ENCODE measurements at places on chromosomes 2 and 18.

- peak; percentile 64 for DNase-seq
Measured at GRCh38 chr2:69616755-69617154, 26.8 kb downstream of the AAK1 start.

DNA sequence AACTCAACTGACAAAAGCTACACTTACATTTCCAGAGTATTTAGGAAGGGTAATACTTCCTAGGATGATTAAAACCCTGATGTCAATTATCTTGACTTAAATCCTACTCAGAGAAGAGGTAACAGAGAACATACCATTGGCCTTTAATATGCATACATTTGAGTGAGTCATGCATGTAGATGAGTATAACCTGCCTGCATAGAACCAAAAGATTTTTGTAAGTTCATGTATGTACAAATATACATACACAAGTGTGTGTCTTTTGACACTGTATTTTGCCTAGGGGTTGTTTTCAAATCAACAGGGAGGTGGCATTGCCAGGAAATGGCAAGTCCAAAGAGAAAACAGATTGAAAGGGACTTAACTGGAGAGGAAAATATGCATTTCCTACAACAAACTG, 6.1 kb downstream of the BMP10 start:
- DNase-seq = no peak

DNA sequence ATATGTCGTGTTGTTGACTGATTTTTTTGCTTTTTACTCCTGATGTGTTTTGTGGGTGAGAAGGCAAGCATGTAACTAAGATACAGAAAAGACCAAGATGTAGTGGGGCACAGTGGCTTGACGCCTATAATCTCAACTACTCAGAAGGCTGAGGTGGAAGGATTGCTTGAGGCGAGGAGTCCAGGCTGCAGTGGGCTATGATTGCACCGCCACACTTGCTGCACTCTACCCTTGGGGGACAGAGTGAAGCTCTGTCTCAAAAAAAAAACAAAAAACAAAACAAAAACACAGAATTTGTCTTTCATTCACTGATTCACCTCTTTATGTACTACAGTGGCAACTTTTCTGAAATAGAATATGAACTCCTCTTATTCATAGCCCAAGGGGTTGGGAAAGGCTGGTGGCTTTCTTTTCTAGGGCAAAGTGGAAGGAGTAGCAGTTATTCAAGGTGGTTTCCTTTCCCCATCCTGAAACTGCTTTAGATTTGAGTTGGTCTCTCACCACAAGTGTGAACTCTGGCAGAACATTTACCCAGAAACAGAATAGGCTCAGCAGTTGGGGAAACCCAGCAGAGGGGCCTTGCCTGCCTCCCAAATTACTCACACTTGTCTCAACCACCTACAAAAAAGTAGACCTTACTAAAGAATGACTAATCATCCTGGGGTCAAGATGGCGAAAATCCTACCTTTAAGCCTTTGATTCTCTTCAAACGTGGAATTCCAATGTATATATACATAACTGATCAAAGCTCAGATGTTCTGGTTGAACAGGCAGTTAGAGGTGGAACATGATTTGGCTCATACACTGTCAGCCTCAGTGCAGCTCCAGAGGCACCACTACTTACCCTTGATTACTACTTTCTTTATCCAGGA, 6.5 kb downstream of the TANK start:
- DNase-seq = peak; percentile 97

DNA sequence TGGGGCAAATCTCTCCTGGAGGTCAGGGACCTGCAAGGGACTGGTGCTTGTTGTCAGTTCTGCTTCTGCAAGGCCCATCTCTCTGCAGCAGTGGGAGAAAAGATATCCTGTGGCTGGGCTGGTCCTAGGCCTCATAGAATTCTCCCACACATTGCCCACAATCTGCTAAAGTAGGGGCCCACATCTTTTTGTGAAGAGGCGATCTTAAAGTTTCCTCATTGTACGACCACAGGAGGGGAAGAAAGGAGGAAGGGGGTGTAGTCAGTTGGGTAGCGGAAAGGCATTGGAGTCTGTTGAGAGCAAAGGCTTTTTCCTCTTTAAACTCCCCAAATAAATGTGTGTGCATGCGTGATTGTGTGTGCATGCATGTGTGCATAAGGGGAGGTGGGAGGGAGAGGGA, 145.3 kb downstream of the SLC4A3 start:
- DNase-seq = no peak

DNA sequence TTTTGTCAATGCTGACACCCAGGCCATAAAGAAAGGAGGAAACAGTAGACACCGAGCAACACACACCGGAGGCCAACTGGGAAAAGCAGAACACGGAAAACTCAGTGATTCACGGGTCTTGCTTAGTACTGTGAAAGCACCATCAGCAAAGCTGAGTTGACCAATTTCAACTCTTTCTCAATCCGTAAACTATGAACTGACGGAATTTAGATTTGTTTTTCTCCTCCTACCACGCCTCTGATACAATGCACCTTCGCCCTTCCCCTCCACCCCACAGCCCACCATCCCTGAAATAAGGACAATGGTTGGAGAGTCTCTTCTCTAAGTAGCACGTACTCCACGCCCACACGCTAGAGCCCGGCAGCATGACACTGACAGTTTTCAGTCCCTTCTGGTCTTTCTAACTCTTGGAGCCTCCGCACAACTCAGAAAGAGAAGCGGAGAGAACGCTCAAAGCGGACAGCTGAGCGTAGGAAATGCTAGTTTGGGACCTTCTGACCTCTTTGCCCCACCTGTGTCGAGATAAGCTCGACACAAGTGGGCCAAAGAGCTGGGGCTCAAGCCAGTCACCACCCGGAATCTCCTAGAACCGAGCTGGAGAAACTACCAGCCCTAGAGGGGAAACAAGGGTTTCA, 669 bp downstream of the LNPK start:
- DNase-seq = peak; percentile 50

GRCh38 chr2:27203741-27204140, 8.1 kb upstream of the ATRAID start:
- DNase-seq = no peak

DNA sequence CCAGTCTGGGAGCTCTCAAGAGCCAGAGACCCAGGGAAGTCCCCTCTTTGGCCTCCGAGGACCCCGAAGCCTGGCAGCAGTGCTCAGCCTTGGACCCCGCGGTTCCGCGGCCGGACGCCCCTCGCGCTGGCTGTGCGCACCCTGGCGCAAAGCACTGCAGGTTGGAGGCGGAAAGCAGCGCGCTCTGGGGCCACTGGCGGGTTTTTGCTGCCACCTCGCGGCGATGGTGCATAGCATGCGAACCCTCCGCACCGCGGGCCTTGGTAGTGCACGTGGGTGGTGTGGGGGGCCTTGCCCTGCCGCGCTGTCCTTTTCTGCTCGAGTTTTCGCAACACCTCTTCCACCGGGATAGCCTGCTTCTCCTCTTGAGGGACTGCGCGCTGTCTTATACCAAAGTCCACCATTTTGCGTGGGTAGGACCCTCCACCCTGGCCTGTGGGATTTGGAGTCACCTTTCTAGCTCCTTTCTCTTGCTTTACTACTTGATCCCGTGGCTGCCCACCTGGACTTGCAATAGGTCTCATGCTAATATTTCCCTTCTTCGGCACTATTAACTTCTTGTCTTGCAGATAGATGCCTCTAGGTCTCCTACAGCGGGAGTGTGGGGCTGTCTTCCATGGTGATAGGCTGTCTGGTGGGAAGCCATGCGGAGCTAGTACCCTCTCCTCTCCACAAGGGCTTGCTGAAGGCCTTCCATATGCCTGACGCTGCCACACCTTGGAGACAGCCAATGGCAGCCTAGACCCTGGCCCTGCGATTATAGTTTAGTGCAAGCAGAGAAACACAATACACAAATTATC, 14.3 kb downstream of the SIX3 start:
- DNase-seq = peak; percentile 80

- no peak for DNase-seq
Measured at GRCh38 chr2:70068119-70068518, 19.2 kb upstream of the PCBP1 start.

DNA sequence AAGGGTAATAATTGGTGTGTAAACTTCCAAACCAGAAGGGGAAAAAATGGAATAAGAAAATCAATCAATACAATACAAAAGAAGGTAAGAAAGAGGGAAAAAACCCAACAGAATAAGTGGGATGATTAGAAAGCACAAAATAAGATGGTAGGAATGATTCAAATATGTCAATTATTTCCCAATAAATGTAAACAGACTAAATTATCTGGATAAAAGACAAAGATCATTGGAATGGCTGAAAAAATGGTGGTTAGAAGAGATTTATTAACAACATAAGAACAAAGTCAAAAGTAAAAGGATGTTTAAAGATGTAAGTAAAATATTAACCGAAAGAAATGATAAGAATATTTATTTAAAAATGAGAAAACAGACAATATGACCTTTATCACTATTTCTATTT, 103.5 kb upstream of the YWHAQ start:
- DNase-seq = no peak

DNA sequence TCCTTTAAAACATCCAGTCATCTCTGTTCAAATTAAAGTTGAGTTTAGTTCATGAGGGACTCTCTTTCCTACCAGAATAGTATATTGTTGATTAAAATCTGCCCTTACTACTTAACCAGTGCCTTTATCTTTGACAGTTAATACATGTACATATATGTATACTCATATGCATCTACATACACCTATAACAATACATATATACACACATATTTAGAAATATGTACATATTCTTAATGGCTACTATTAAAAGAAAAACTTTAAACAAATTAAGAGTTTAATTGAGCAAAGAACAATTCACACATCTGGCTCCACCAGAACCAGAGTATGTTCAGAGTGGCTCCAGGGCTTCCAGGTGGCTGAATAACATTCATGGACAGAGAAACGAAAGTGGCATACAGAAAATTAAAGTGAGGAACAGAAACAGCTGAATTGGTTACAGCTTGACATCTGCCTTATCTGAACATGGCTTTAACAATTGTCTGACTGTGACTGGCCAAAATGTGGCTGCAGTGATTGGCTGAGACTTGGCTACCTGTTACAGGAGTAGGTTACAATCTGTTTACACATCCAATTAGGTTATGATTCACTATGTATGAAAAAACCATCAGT, 38.8 kb downstream of the ZNF519 start:
- no peak for DNase-seq

DNA sequence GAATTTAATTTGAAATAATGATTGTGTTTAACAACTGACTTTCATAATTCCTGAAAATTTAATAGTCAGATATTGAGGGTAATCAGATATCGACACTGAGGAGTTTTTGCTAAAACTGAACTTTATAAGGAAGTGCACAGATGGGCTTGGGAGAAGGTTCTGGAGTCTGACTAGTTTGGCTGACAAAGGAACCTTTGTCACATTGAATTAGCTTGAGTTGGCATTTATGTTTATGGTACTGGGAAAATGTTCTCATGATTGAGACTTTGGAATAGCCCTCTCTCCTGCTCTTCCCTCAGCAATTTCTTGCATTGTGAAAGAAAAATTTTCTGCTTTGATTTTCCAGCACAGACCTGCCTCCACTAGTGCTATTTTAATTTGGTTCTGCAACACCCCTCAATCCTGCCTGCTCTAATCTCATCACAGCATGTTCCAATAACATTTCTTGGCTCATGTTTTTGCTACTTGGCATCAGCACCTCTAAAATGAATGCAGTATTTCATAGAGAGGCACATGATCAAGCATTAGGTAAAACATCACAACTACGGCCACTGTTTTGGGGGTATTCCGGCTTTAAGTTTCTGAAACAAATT, 133.9 kb upstream of the FSHR start:
- no peak for DNase-seq

DNA sequence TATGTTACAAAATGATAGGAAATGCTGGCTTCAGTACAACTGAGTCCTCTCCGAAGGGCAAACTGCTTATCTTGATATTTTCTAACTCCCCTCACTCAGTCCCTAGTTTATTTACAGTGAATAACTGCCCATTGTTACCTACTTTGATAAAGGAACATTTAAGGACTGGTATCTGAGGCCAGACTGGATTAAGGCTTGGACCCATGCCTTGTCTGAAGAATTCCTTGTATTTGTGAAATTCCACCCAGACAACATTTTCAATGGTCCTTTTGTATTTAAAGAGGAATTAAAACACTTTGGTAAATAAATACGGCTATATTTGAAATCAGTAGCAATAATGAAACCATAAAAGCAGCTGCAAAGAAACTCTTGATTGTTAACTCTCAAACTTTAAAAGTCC, 58.3 kb downstream of the PELI1 start:
- no peak for DNase-seq

- DNase-seq = no peak
Measured at GRCh38 chr2:46143429-46144132, 153.6 kb upstream of the EPAS1 start.

DNA sequence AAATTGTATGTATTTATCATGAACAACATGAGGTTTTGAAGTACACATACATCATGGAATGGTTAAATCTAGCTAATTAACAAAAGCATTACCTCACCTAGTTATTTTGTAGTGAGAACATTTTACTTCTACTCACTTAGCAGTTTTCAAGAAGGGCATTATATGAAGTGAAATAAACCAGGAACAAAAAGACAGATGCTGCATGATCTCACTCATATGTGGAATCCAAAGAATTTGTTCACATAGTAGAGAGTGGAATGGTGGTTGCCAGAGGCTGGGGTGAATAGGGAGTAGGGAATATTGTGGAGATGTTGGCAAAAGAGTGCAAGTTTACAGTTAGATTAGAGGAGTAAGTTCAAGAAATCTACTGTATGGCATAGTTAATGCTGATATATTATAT, 292.0 kb downstream of the ASXL3 start:
- no peak for DNase-seq

DNA sequence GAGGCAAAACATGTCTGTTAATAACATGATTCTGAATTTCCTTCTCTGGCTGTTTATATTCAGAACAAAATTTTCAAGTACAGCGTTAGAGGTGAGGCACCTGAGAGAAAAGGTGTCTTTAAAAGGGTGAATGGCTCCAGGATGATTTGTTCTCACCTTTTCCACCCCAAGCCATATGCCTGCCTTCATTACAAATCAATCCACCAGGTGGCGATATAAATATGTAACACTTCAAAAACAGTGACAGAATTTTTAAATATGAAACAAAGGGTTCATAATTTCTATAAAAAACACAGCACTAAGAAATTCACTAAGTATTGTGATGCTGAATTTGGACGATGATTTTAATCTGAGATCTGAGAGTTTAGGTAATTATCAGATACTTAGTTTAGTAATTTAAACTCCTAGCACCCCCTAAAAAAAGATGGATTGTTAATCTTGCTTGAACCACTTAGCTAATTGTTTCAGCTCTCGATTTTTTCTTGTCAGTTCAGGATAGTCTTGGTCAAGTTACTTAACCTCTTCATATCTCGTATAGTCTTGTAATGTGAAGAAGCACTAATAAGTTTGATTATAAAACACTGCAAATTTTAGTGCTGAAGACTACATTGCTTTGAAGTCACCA, 528.8 kb downstream of the CPS1 start:
- peak; percentile 30 for DNase-seq

DNA sequence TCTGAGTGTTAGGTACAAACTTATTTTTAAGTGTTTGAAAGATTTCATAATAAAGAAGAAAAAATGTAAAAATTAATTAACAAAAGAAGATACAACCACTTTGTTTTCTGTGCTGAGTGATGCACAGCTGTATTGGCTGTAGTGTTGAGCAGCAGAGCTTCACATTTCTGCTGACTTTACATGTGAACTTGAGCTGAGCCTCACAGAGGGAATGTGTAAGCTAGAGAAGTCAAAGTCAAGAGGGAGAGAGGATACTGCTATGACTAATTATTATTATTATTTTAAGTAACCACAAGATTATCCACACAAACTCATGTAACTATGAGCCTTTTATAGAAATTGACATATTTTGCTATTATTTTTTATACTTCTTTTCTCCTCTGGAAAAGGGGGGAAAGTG, 159.1 kb upstream of the ZSWIM2 start:
- no peak for DNase-seq

GRCh38 chr2:55030766-55031165, 19.5 kb downstream of the RTN4 start:
- no peak for DNase-seq

Data from activated CD4-positive, alpha-beta T cell treated with anti-CD3 and anti-CD28 coated beads, Interleukin-10, Interleukin-2, amounts not matched to agents 100 ng/mL and 50 ng/mL, durations not matched to agents 16 hours and 8 hours (primary cell).